Chondrocyte (in vitro differentiated cells): ENCODE measurements at places on chromosomes 2 and 18. TPM values are rescaled to one million over a fixed set of nuclear protein-coding genes. Genes with fewer than 3 reads are reported as not detected.

The RELCH gene
- 15.2 to 22.6 TPM (median 16.2 TPM) in 3 replicates for total RNA-seq

The CABYR gene
- 8.1 to 11.5 TPM (median 9.8 TPM) in 3 replicates for total RNA-seq

The NOSTRIN gene
- 0.27 TPM in 1 of 3 replicates, not detected in the others for total RNA-seq

The ETAA1 gene
- total RNA-seq, result 10.2 to 14.8 TPM (median 11.2 TPM) in 3 replicates

The KIAA2012 gene
- not detected in 3 replicates for total RNA-seq

The MROH2A gene
- total RNA-seq, result not detected in 3 replicates

DNA sequence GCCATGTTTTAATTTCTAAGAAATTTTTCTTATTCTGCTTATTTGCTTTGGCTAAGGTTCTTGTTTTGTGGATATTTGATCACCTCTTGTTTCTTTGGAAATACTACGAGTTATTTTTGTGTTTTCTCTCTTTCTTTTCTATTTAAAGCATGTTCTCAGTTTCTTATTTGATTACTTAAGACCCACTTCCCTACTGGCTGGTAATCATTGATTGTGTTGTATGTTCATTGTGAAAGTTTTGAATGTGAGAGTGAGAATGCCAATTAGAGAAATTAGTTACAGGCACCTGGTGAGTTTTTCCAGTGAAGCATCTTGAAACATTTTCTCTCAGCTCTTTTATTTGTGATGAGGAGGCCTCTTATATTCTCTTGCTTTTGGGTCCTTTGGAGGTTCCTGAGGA lies 226.7 kb upstream of the MC4R start:
- no peak overlapping the region for H3K4me3 ChIP-seq
- no peaks in the 10 kb centered on the region for H3K36me3 ChIP-seq
- peaks cover 10% of the 10 kb centered on the region for H3K27me3 ChIP-seq
- no peaks in the 10 kb centered on the region for H3K4me1 ChIP-seq

GRCh38 chr2:3141696-3142095 lies 235.9 kb downstream of the EIPR1 start:
- no peaks in the 10 kb centered on the region for H3K27me3 ChIP-seq
- no peak overlapping the region for H3K27ac ChIP-seq
- DNase-seq, result no peak
- no peaks in the 10 kb centered on the region for H3K4me1 ChIP-seq
- H3K4me3 ChIP-seq, result no peak overlapping the region
- no peaks in the 10 kb centered on the region for H3K36me3 ChIP-seq

GRCh38 chr2:231940795-231941194 lies 14.6 kb upstream of the NPPC start:
- H3K4me1 ChIP-seq, result no peaks in the 10 kb centered on the region
- H3K4me3 ChIP-seq, result no peak overlapping the region
- H3K27ac ChIP-seq, result no peak overlapping the region
- DNase-seq, result no peak
- H3K36me3 ChIP-seq, result no peaks in the 10 kb centered on the region

- H3K4me1 ChIP-seq, result peaks cover 52% of the 10 kb centered on the region
- H3K4me3 ChIP-seq, result no peak overlapping the region
- H3K36me3 ChIP-seq, result peaks cover 30% of the 10 kb centered on the region
- peak overlapping the region; percentile 93 for H3K27ac ChIP-seq
- no peaks in the 10 kb centered on the region for H3K27me3 ChIP-seq
These were observed 40.9 kb upstream of the ALKAL2 start for GRCh38 chr2:328761-329160.

DNA sequence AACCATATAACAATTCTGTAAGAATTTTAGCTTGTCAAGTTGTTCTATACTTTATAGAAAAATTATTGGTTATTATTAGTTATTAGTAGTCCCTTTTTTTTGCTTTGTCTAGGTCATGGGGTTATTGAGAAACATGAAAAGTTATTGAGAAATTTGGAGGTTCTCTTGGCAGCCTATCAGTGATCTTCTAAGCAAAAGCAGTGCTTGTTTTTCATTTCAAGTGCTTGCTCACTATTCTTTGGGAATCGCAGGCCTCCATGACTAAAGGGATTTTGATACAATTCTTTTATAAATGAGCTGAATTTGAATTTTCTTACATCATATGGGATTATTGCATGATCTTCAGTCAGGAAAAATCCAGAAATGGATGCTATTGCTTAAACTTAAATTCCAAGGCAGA lies 25.8 kb downstream of the PLEKHA3 start:
- H3K4me1 ChIP-seq, result no peaks in the 10 kb centered on the region
- no peaks in the 10 kb centered on the region for H3K27me3 ChIP-seq
- DNase-seq, result no peak
- H3K27ac ChIP-seq, result no peak overlapping the region
- H3K36me3 ChIP-seq, result peaks cover 15% of the 10 kb centered on the region

DNA sequence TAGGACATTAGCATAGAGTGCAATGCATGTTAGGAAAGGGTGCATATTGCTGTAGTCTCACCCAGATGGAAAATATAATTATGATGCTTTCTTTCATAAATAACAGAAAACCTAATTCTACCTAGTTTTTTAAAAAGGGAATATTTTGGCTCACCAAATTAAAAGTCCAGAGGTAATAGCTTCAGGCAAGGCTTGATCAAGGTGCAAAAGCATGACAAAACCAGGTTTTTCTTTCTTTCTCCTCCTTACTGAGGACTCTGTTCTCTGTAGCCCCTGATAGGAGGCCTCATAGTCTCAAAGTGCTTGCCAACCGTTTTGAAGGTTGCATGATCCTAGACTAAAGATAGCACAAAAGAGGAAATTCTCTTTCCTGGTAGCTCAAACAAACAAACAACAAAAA lies 349.9 kb downstream of the CTNNA2 start:
- no peak overlapping the region for H3K27ac ChIP-seq
- no peaks in the 10 kb centered on the region for H3K4me1 ChIP-seq
- peaks cover 23% of the 10 kb centered on the region for H3K27me3 ChIP-seq
- DNase-seq, result no peak
- H3K36me3 ChIP-seq, result no peaks in the 10 kb centered on the region

GRCh38 chr18:48935433-48935774 lies 15.4 kb downstream of the SMAD7 start:
- no peak for DNase-seq
- H3K4me1 ChIP-seq, result peaks cover 97% of the 10 kb centered on the region
- peak overlapping the region; percentile 91 for H3K27ac ChIP-seq
- H3K4me3 ChIP-seq, result peak overlapping the region; percentile 33

- H3K36me3 ChIP-seq, result no peaks in the 10 kb centered on the region
- H3K4me1 ChIP-seq, result peaks cover 7% of the 10 kb centered on the region
- no peaks in the 10 kb centered on the region for H3K27me3 ChIP-seq
- no peak overlapping the region for H3K4me3 ChIP-seq
- H3K27ac ChIP-seq, result no peak overlapping the region
- no peak for DNase-seq
These were observed 8.4 kb upstream of the HNRNPLL start for GRCh38 chr2:38610851-38611801.

DNA sequence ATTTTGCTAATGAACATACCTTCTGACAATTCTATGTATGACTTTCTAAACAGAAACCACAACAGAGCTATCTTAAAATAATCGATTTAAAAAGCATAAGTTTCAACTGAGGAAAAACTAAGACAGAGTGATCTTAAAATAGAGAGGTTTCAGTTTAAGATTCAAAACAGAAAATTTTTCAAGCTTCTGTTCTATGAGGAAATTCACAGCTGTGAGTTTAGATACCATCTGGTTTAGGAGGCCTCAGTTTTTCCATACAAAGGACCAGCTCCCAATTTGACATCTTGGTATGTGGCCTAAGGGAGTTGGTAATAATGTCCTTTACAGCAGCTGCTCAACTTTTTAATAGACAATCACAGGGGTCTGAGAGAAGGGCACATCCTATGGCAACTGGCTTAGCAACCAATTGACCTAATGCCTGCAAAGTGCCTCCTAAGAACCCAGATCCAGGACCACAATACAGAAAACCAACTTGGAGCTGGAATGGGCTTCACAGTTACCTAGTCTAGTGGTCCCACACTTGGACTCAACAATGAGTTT lies 39.7 kb downstream of the MDH1 start:
- H3K27me3 ChIP-seq, result peaks cover 9% of the 10 kb centered on the region
- H3K36me3 ChIP-seq, result peaks cover 10% of the 10 kb centered on the region
- no peaks in the 10 kb centered on the region for H3K4me1 ChIP-seq
- H3K4me3 ChIP-seq, result no peak overlapping the region
- DNase-seq, result no peak
- no peak overlapping the region for H3K27ac ChIP-seq

DNA sequence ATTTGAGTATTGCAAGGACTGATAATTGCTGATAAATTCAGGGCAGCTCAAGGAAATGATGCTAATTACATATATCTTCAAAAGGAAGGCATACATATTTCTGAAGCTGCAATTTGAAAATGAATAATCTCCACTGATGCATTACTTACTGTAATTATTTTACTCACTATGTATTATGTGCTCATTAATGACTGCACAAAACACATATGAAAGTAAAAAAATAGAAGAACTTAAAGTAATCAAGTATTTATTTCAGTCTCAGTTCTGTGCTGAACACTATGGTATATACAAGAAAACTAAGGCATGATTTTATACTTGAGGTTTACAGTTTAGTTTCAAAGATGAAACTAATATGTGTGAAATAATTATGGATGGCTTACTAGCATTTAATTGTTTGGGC lies 9.3 kb downstream of the ACTR3 start:
- no peak overlapping the region for H3K4me3 ChIP-seq
- H3K4me1 ChIP-seq, result peaks cover 96% of the 10 kb centered on the region
- no peaks in the 10 kb centered on the region for H3K27me3 ChIP-seq

DNA sequence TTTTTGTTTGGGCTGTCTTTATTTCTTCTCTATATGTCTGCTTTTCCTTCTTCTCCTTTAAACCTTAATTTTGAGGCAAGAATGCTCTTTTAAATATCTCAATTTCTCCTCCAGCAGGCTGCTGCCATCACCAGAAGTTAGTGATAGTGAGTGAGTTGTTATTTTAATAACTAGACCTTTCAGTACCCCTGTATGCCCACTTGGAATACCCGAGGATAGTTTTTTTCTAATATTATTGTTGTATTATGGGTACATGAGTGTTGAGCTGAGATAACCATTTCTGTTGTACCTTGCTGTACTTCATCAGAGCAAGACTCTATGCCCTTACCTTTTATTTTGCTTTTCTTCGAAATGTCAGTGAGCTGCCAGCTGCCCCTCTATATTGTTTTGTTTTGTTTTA lies 50.1 kb downstream of the PPM1B start:
- no peak overlapping the region for H3K4me3 ChIP-seq

DNA sequence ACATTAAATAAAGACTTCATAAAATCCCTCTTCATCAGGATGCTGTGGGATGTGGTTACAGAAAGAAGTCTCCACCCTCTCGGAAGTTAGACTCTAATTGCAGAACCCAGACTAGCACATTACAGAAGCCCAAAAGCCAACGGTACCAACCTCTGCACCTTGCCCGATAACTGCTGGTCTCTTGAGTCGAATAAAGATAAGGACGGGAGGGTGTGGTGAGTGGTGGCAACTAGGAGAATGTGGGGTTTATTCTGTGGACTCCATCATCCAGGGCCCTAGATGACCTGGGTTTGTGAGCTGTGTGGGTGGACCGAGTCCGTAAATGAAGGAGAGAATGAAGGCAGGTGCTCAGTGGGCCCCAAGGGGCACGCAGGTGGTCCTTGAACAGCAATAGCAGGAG lies 462.8 kb upstream of the ID2 start:
- H3K4me1 ChIP-seq, result peaks cover 7% of the 10 kb centered on the region
- no peak for DNase-seq
- H3K27me3 ChIP-seq, result peaks cover 3% of the 10 kb centered on the region
- H3K27ac ChIP-seq, result no peak overlapping the region

GRCh38 chr18:53038608-53039007 lies 698.6 kb downstream of the DCC start:
- H3K4me1 ChIP-seq, result no peaks in the 10 kb centered on the region
- H3K36me3 ChIP-seq, result no peaks in the 10 kb centered on the region
- DNase-seq, result no peak

DNA sequence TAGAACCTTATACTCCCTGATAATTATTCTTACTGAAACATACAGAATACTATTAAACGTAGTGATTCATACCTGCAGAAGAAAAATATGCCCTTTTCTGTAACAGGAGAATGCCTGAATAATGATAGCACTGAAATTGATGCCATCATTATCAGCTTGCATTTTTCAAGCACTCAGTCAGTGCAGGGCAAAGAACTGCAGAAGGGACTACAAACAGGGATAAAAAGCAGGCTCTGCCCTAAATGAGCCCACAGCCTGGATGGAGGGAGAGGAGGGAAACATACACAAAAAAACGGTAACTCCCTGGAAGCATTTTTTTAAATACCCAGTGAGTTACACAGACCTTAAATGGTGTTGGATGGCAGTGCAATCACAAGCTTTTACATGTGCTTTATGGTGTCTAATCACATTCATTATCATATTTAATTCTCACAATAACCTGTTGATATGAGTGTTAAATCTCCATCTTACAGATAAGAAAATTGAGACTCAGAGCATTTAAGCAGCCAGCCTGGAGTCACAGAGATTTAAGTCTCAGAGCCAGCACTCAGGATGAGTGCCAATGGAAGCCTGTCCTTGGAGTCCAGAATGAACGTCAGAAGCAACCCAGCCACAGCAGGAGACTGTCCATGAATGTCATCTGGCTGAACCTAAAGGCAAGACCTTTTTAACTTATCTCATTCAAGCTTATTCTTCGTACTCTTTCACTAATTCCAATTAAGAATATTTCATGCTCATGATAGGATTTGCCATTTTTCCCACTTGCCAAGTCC lies 139.3 kb upstream of the CTNNA2 start:
- no peak overlapping the region for H3K4me3 ChIP-seq
- no peaks in the 10 kb centered on the region for H3K36me3 ChIP-seq
- H3K27ac ChIP-seq, result no peak overlapping the region
- H3K27me3 ChIP-seq, result no peaks in the 10 kb centered on the region

- DNase-seq, result no peak
- peaks cover 23% of the 10 kb centered on the region for H3K4me1 ChIP-seq
- H3K36me3 ChIP-seq, result no peaks in the 10 kb centered on the region
- H3K27ac ChIP-seq, result peak overlapping the region; percentile 24
These were observed 32.2 kb downstream of the RFX8 start for GRCh38 chr2:101442667-101443061.

GRCh38 chr18:68956650-68957049 lies 158.8 kb downstream of the CCDC102B start:
- H3K27ac ChIP-seq, result no peak overlapping the region
- peaks cover 3% of the 10 kb centered on the region for H3K36me3 ChIP-seq
- H3K27me3 ChIP-seq, result no peaks in the 10 kb centered on the region

DNA sequence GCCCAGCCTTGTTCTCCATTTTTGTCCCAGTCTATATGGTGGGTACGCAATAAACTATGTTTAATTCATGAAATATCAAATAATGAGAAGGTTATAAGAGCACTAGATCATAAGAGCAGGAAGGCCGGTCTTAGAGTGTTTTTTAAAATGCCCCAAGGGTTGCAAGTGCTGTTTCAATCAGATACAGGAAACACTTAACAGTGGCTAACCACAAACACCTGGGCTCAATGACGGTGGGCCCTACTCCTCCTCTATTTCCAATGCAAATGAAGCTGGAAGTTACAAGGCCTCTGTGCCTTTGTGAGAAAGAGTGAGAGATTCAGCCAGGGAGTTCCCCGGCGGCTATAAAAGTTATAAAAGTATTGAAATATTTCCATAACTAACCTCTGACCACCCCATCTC lies 18.9 kb upstream of the WDR33 start:
- no peak overlapping the region for H3K4me3 ChIP-seq
- H3K27me3 ChIP-seq, result peaks cover 2% of the 10 kb centered on the region
- no peaks in the 10 kb centered on the region for H3K36me3 ChIP-seq
- H3K4me1 ChIP-seq, result no peaks in the 10 kb centered on the region
- no peak for DNase-seq

GRCh38 chr18:6553234-6553900 lies 138.7 kb upstream of the L3MBTL4 start:
- no peak overlapping the region for H3K4me3 ChIP-seq
- no peak overlapping the region for H3K27ac ChIP-seq
- peaks cover 5% of the 10 kb centered on the region for H3K36me3 ChIP-seq
- peaks cover 3% of the 10 kb centered on the region for H3K4me1 ChIP-seq
